ENCODE measurements at places on chromosomes 7 and 10. TPM values are rescaled to one million over a fixed set of nuclear protein-coding genes. Genes with fewer than 3 reads are reported as not detected.

GRCh38 chr7:77454802-77455201, 38.7 kb upstream of the GSAP start:
- H3K36me3 ChIP-seq, result no peaks in the 10 kb centered on the region
- H3K4me1 ChIP-seq, result no peaks in the 10 kb centered on the region
- no peak overlapping the region for H3K4me3 ChIP-seq
- no peak overlapping the region for H3K27ac ChIP-seq

DNA sequence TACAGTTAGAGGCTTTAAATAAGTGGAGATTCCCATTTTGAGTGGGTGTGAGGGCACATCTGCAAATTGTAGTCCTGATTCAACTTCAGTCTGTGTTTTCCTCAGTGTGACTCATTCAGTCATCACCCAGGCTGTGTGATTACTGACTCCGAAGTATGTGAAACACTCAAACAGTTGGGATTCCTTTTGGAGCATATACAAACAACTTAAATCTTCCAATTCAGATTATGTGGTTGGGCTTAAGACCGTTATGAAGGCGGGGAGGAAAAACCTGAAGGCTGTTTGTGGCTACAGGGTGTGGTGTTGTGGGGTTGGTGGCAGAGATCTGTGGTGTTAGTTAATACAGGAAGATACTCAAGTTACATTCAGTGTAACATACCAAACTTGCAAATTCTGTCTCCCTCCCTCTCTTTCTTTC, 259.7 kb upstream of the FERD3L start:
- H3K4me1 ChIP-seq, result peaks cover 6% of the 10 kb centered on the region
- peak; percentile 46 for DNase-seq
- peak overlapping the region; percentile 20 for H3K27ac ChIP-seq
- no peaks in the 10 kb centered on the region for H3K27me3 ChIP-seq
- H3K4me3 ChIP-seq, result no peak overlapping the region
- no peaks in the 10 kb centered on the region for H3K36me3 ChIP-seq

DNA sequence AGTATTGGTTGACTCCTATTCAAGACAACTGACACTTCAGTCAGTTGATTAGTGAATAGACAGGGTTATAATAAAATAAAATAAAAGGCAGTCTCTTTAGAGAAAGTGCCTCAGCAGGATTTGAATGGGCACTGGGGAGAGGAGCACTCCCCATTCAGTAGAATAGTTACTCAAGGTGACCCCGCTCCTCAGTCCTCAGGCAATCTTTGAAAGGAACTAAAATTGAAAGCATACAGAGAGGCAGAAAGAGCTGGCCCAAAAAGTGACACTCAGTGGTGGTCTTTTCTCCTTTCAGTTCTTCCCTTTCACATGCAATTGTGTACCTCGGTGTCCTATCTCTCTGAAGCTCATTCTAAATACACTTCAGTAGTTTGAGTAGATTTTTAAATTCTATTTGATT, 47.4 kb upstream of the MACC1 start:
- H3K4me1 ChIP-seq, result peaks cover 8% of the 10 kb centered on the region
- no peaks in the 10 kb centered on the region for H3K36me3 ChIP-seq
- H3K27me3 ChIP-seq, result no peaks in the 10 kb centered on the region

- DNase-seq, result no peak
- no peak overlapping the region for H3K27ac ChIP-seq
- H3K4me3 ChIP-seq, result no peak overlapping the region
- no peaks in the 10 kb centered on the region for H3K4me1 ChIP-seq
- H3K27me3 ChIP-seq, result no peaks in the 10 kb centered on the region
- H3K36me3 ChIP-seq, result no peaks in the 10 kb centered on the region
These were observed 136.9 kb upstream of the GPR26 start for GRCh38 chr10:123529146-123529760.

DNA sequence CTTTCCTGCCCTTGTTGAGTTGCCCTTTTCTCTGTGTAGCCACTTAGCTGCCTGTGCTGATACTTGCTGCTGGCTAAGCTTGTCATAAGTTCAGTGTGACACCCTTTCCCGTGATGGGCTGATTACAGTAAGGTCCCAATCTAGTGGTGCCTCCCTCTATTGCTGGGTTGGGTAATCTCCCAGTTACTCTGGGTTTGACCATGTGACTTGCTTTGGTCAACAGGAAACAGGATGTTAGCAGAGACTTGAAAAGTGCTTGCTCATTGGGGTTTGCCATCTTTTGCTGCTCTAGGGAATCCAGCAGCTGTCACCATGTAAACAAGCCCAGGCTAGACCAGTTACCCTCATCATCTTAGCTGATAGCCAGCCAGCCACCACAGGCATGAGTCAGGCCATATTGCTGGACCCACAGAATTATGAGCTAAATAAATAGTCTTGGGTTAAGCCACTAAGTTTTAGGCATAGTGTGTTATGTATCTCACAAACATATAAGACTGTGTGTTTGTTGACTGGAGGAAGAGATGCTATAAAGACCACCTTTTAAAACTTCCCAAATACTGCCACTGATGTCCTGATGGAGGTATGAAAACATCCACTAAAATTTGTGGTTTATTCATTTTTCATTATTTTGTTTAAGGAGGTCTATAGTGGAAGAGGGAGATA, 4.0 kb upstream of the LEP start:
- H3K4me1 ChIP-seq, result no peaks in the 10 kb centered on the region
- H3K27ac ChIP-seq, result no peak overlapping the region

- no peak for DNase-seq
- peak overlapping the region; percentile 77 for H3K4me3 ChIP-seq
- peaks cover 2% of the 10 kb centered on the region for H3K4me1 ChIP-seq
- H3K36me3 ChIP-seq, result no peaks in the 10 kb centered on the region
These were observed 2.0 kb downstream of the RHEB start for GRCh38 chr7:151517601-151518104.

DNA sequence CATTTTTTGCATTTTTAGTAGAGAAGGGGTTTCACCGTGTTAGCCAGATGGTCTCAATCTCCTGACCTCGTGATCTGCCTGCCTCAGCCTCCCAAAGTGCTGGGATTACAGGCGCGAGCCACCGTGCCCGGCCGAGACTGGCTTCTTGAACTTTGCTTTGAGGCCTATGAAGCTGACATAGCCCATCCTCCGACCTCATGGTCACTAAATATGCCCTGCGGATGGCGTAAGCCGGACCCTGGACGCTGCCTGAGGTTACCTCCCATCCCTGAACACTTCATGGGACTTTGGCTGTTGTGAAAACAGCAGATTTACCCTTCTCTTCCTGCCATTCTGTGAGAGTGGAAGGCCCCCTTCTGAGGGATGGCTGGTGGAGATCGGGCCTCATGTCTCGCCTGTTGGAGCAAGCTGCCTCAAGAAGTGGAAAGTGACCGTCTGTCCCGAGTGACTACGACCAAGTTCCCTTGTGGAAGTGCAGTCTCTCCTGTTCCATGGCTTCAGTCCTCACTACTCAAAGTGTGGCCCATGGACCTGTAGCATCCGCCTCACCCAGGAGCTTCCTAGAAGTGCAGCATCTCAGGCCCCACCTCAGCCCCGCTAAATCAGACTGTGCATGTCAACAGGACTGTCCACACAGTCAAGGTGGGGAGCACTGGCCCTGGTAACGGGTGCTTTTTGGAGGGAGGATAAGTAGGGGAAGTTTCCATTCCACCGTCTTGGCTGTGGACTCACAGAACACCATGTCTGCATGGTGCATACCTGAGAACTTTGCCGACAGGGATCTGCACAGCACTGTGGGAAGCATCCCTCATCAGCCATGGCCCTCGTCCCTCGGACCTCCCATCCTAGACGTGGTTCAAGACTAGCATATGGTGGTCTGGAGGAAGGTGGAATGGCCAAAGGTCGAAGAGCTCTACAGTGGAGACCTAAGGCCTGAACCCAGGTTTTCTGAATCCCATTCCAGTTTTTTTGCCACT, 210.5 kb upstream of the SHH start:
- H3K27ac ChIP-seq, result no peak overlapping the region
- no peaks in the 10 kb centered on the region for H3K4me1 ChIP-seq
- no peaks in the 10 kb centered on the region for H3K27me3 ChIP-seq
- no peak overlapping the region for H3K4me3 ChIP-seq
- no peaks in the 10 kb centered on the region for H3K36me3 ChIP-seq
- no peak for DNase-seq

- H3K36me3 ChIP-seq, result no peaks in the 10 kb centered on the region
- H3K27me3 ChIP-seq, result no peaks in the 10 kb centered on the region
- H3K4me3 ChIP-seq, result no peak overlapping the region
- H3K27ac ChIP-seq, result no peak overlapping the region
- no peaks in the 10 kb centered on the region for H3K4me1 ChIP-seq
These were observed 8.3 kb upstream of the HYAL4 start for GRCh38 chr7:123836656-123837055.

GRCh38 chr7:732094-732541, 5.0 kb upstream of the PRKAR1B start:
- H3K36me3 ChIP-seq, result no peaks in the 10 kb centered on the region
- no peak overlapping the region for H3K4me3 ChIP-seq
- H3K27me3 ChIP-seq, result no peaks in the 10 kb centered on the region
- H3K4me1 ChIP-seq, result peaks cover 10% of the 10 kb centered on the region

- no peak overlapping the region for H3K4me3 ChIP-seq
- no peaks in the 10 kb centered on the region for H3K36me3 ChIP-seq
- no peaks in the 10 kb centered on the region for H3K27me3 ChIP-seq
- DNase-seq, result peak; percentile 37
- H3K4me1 ChIP-seq, result no peaks in the 10 kb centered on the region
These were observed 175.4 kb downstream of the MGMT start for GRCh38 chr10:129642427-129642826.

The MDFIC gene
- 14.5 TPM for total RNA-seq

The TUBB8 gene
- total RNA-seq, result 0.80 TPM

The WNT16 gene
- 2.8 TPM for total RNA-seq

The ACSL5 gene
- total RNA-seq, result 40.2 TPM

The FAM221A gene
- total RNA-seq, result 17.5 TPM
